ENCODE measurements at places on chromosomes 6 and 20. TPM values are rescaled to one million over a fixed set of nuclear protein-coding genes. Genes with fewer than 3 reads are reported as not detected.
A peak's percentile ranks its signal among the peaks of the same experiment; 100 is the strongest.

TFAP2C gene
- total RNA-seq = 3.4 TPM

THBD gene
- total RNA-seq = 22.4 TPM

PLCB4 gene
- 34.1 TPM for total RNA-seq

- H3K4me3 ChIP-seq = no peak overlapping the region
- no peaks in the 10 kb centered on the region for H3K27me3 ChIP-seq
- H3K27ac ChIP-seq = no peak overlapping the region
- DNase-seq = no peak
- H3K4me1 ChIP-seq = no peaks in the 10 kb centered on the region
- no peaks in the 10 kb centered on the region for H3K36me3 ChIP-seq
These were observed 9.5 kb upstream of the PAQR8 start for GRCh38 chr6:52352239-52353018.

DNA sequence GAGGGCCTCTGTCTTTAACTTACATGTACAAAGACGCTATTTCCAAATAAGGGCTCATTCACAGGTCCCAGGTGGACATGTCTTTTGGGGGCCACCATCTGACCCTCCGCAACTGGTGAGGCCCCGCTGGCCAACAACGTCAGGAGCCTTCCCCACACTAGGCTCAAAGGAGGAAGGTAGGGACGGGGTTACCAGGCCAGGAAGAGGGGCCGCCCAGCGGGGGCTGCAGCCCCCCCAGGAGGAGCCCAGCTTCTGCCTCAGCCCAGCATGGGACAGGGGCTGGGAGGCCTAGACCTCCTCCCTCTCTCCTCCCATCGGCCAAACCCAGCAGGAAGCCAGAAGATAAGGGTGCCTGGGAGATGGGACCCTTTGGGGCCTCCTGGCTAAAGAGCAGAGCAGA is 142.7 kb downstream of the TAF4 start:
- H3K27ac ChIP-seq = no peak overlapping the region
- peaks cover 32% of the 10 kb centered on the region for H3K27me3 ChIP-seq
- DNase-seq = no peak
- no peaks in the 10 kb centered on the region for H3K4me1 ChIP-seq

GRCh38 chr20:33672426-33673113 is 1.7 kb downstream of the NECAB3 start:
- H3K4me3 ChIP-seq = peak overlapping the region; percentile 94
- peaks cover 33% of the 10 kb centered on the region for H3K36me3 ChIP-seq
- DNase-seq = no peak
- H3K4me1 ChIP-seq = peaks cover 75% of the 10 kb centered on the region
- H3K27ac ChIP-seq = peak overlapping the region; percentile 97

GRCh38 chr20:36836591-36837269 is 39.2 kb upstream of the TLDC2 start:
- peak overlapping the region; percentile 88 for H3K27ac ChIP-seq
- H3K27me3 ChIP-seq = no peaks in the 10 kb centered on the region
- H3K36me3 ChIP-seq = peaks cover 30% of the 10 kb centered on the region
- no peak overlapping the region for H3K4me3 ChIP-seq
- peaks cover 61% of the 10 kb centered on the region for H3K4me1 ChIP-seq

GRCh38 chr6:35470663-35471120 is 2.5 kb downstream of the RPL10A start:
- H3K27ac ChIP-seq = peak overlapping the region; percentile 91
- H3K4me3 ChIP-seq = no peak overlapping the region

DNA sequence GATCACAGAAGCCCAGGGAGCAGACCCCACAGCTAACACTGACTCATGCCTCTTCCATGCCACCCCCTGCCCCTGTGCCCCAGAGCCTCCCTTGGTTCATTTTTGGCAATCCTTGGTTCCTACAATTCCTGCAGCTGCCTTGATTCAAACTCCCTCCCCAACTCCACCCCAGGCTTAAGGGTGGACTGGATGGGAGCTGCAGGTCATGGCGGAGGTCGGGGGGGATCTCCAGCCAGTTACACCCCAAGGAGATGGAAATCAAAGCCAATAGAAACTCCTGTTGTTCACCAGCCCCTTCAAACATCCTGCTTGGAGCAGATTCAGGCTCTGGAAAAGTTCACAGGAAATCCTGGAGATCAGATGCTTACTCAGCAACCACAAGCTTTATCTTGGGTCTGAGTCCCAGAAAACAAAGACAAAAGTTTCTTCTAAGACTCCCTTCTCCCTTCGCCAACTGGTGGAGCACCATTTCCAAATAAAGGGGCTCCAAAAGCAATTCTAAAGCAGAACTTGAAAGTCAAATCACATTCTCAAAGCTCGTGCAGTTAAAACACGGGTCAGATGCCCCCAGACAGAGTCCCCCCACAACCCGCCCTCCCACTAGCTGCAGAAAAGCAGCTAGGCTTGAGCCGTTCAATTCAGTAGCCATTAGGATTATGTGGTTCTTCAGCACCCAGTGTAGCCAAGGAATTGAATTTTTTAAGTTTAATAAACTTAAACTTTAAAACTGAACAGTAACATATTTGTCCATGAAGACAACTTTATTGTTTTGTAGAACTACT is 149.5 kb downstream of the ANKRD60 start:
- H3K27me3 ChIP-seq = no peaks in the 10 kb centered on the region
- peak; percentile 74 for DNase-seq
- no peak overlapping the region for H3K27ac ChIP-seq
- H3K36me3 ChIP-seq = no peaks in the 10 kb centered on the region
- H3K4me1 ChIP-seq = no peaks in the 10 kb centered on the region
- no peak overlapping the region for H3K4me3 ChIP-seq

- H3K36me3 ChIP-seq = no peaks in the 10 kb centered on the region
- no peak overlapping the region for H3K4me3 ChIP-seq
- no peaks in the 10 kb centered on the region for H3K27me3 ChIP-seq
- H3K4me1 ChIP-seq = peaks cover under 1% of the 10 kb centered on the region
- no peak for DNase-seq
- H3K27ac ChIP-seq = no peak overlapping the region
These were observed 310.3 kb downstream of the THBS2 start for GRCh38 chr6:168943231-168943905.

DNA sequence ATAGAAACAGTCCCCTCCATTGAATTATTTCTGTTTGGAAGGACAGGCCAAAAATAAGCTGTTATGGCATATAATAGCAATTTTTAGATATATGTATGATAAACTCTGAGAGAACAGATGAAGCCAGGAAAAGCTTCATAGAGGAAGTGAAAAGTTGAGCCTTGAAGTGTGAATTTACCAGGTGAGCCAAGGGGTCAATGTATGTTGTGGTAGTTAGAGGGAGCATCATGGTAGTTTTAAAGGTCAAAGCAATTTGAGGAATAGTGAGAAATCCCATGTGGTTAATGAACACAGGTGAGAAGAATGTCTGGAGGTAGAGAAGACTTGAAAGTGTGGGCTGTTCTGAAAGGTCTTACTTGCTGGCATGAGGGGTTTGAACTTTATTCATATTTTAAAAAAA is 47.0 kb downstream of the COL19A1 start:
- no peaks in the 10 kb centered on the region for H3K36me3 ChIP-seq
- H3K4me3 ChIP-seq = no peak overlapping the region
- DNase-seq = no peak
- no peaks in the 10 kb centered on the region for H3K4me1 ChIP-seq
- H3K27me3 ChIP-seq = no peaks in the 10 kb centered on the region

DNA sequence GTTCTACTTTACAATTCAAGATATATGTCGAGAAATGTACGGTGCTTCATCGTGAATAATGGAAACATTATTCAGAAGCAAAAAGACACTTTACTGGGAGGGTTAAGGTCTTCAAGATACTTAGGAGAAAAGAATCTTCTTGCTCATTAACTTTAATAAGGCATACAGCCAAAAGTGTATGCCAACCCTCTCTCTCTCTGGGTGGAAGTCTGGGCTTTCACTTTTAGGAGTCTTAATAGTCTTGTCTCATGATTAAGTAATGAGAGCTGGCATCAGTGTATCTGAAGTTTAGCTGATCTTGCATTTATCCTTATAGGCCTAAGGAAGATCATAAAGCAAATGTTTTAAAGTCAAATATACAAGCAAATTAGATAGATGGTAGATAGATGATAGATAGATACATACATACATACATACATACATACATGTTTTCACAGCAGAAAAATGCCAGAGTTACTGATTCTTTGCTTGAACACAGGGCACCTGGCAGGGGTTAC is 21.5 kb downstream of the OLIG3 start:
- H3K27ac ChIP-seq = no peak overlapping the region
- H3K27me3 ChIP-seq = no peaks in the 10 kb centered on the region
- H3K4me1 ChIP-seq = no peaks in the 10 kb centered on the region
- H3K4me3 ChIP-seq = no peak overlapping the region

DNA sequence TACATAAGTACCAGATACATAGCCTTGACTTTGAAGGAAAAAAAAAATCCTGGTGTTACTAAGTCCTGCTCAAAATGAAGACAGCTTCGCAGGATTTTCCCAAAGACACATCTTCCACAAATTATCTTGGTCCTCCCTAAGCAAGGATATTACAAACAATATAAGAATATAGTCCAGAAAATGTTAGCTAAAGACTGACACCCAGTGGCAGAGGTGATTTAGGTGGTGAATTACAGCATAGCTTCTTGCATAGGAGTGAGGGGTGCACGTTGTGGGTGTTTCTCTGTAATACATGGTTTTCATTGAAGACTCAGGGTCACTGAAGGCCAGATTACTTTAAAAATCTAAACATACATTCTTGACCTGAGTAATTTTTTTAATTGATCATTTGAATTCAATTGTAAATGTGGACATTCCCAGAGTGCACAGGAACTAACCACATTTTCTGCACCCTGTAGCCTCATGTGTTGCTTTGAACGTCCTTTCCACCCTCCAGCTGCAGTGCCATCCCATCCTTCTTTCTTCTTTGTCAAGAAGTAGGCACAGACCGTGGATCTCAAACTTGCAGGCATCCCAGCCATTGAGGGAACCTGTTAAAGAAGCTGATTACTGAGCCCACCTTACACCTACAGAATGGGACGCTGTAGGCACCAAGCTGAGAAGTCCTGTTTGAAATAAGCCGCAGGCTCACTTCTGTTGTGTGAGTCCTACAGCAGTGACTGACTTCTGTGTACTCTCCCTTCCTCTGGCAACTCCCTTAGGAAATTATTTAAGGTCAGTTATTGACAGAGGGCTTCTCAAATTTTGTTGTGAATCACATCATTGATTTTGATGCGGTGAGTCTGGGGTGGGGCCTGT is 102.6 kb downstream of the PERP start:
- no peak overlapping the region for H3K27ac ChIP-seq
- DNase-seq = no peak
- no peak overlapping the region for H3K4me3 ChIP-seq
- peaks cover 3% of the 10 kb centered on the region for H3K4me1 ChIP-seq
- H3K27me3 ChIP-seq = no peaks in the 10 kb centered on the region

- DNase-seq = peak; percentile 81
- H3K4me1 ChIP-seq = no peaks in the 10 kb centered on the region
- no peak overlapping the region for H3K27ac ChIP-seq
- H3K4me3 ChIP-seq = no peak overlapping the region
These were observed 62.4 kb upstream of the THBS2 start for GRCh38 chr6:169315830-169316614.

DNA sequence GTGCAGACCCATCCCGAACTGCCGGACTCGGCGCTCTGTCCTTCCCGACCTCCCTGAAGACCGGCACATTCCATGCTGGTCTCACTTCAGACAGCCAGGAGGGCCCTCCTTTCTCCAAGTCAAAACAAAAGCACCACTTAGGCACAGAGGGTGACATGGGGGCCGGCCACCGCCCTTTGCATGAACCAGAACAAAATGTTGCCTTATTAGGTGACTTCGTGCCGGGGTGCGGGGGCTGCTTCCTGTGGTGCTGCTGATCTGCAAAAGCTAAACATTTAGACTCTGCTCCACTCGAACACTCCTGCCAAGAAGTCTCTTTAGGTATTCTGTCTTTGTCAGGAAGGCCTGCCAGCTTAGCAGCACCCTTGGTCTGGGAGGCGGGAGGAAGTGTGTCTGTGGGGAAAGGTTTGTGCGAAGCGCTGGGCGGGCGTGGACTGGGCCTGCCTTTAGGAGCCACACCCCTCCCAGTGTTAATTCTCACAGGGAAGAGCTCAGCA is 133.8 kb downstream of the SMOC2 start:
- no peaks in the 10 kb centered on the region for H3K36me3 ChIP-seq
- no peaks in the 10 kb centered on the region for H3K27me3 ChIP-seq
- H3K27ac ChIP-seq = peak overlapping the region; percentile 76
- peak overlapping the region; percentile 15 for H3K4me3 ChIP-seq
- H3K4me1 ChIP-seq = peaks cover 59% of the 10 kb centered on the region

Data from esophagus muscularis mucosa (tissue), 4 donors.